ENCODE measurements at places on chromosomes 12 and 14.

DNA sequence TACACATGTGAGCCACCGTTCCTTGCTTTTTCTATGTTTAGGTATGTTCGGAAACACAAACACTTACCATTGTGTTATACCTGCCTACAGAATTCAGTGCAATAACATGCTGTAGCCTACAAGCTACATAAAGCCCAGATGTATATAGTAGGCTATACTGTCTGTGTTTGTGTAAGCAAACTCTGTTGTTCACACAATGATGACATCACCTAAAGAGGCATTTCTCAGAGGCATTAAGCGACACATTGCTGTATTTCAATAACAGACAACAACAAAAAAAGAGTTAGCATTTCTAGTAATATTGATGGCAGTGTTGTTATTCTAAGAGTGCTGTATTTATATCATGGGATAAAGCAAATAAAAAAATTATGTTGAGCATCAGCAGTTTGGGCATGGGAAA is 70.2 kb downstream of the MED13L start:
- no peak for DNase-seq

DNA sequence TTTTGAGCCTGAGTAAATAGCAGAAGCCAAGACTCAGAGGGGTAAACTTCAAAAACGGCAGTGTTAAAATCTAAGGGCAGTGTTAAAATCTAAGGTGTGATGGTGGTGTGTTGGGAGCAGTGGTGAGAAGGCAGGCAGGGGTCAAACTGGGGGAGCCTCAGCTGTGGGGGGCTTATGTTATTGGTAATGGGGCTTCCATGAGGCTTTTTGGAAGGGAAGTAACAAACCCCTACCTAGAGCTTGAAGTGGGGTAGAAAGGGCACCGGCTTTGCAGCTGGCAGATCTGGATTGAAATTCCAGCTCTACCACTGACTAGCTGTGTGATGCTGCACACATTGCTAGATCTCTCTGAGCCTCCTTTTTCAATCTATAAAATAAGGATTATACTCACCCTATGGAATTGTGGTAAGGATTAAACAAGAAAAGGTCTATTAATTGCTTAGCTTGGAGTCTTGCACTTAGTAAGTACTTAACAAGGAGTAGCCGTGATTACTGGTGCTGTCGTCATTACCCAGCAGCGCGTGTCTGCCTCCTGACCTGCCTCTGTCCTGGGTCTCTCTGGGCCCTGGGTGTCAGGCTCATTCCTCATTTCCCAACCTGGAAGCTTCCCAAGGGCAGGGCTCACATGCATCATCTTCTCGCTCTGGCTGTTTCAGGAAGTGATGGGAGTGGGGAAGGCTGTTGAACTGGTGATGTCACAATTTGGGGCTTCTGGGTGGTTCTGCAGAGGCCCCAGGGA is 18.5 kb upstream of the KRT80 start:
- no peak for DNase-seq

DNA sequence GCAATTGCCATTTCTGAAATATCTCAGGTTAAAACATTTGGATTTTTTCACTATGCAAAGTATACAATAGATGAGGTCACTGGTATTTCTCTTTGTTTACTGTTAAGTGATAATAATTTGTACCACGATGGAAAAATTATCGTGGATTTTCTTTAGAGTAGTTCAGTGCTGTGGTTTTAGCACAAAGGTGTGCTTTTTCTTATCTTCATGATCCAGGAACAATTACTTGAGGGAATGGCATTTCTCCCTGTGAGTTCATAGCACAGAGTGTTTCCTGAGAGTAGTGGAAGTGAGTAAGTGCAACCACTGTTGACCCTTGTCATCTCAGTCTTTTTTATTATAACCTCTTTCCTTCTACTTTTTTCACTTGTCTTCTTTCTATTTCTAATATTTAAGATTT is 86.8 kb downstream of the FGD4 start:
- DNase-seq: no peak

DNA sequence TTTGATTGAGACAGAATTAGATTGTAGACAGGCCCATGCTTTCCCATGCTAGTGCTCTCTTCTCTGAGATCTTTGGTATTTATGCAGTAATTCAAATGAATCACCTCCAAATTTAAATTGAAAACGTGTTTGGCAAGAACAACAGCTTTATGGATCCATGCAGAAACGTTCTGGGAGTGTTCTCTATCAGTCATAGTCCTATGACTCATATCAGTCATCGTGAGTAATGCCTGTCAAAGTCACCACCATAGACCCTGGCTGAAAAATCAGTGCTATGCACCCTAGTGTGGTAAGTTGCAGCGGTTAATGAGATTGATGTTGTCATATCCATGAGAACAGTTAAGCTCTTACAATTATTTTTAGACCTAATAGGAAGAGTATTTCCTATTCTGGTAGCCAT is 90.1 kb upstream of the FOXG1 start:
- DNase-seq: peak; percentile 12

DNA sequence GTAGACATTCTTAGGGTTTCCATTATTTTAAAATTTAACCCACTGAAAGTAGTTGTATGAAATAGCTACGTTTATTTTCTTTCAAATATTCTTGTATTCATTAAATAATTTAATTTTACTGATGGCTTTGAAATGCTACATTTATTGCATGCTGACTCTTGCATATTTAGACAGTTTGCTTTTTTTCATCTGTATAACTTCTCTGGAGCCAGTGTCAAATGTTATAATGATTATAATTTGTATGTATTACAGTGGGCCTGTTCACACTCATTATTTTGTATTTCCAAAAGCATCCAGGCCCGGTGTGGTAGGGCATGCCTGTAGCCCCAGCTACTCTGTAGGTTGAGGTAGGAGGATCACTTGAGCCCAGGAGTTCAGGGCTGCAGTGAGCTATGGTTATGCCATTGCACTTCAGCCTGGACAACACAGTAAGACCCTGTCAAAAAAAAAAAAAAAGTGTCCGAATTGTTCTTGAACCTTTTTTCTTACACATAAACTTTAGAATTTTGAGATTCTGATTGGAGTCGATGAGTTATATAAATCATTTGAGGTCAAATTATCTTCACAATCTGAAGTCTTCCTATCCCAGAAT is 905 bp downstream of the ZNF84 start:
- no peak for DNase-seq

- DNase-seq: peak; percentile 14
Measured at GRCh38 chr14:69547701-69548348, 26.8 kb downstream of the CCDC177 start.

GRCh38 chr14:102571043-102571442 is 21.4 kb upstream of the RCOR1 start:
- no peak for DNase-seq

DNA sequence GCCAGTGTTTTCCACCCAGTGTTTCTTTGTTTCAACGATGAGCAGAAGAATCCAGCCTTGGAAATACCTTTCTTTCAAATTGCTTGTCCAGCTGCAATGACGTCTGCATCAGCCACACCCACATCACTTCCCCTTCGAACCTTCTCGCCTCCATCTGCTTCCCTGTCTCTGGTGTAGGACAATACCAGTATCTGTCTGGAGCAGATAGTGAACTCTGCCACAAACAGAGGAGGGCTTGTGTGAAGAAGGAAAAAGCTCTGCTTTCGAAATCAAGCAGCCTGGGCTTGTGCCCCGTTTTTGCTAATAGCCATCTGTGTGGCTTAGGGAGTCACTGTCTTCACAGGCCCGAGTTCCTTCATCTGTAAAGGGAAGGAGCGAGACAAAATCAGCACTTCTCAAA is 415.4 kb downstream of the ZFP36L1 start:
- no peak for DNase-seq

GRCh38 chr14:22510527-22511110 is 78.4 kb downstream of the DAD1 start:
- peak; percentile 4 for DNase-seq

DNA sequence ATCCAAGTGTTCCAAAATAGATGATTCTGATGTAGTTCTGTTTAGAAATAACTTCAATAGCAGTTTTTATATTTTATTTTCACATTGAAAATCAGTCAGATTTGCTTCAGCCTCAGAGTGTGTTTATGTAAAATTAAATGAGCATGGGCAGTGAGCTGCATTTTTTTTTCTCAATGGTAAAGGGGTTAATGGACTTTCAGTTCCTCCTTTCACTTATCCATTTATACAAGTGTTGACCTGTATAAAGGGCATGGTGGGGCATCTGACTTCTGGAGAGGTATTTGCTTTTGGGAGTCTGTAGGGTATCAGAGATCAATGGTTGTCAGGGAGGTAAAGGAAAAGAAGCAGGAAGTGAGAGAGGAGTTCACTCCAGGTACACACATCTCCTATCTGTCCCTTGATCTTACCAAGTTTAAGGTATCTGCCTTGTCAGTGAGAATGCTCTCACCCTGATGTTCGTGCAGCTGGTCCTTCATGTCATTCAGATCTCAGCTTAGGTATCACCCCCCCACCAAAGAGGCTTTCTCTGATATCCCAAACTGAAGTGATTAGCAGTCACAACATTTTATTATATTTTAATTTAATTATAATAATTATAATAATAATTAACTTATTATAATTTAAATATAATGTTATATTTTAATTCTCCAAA is 181.6 kb upstream of the LMNTD1 start:
- DNase-seq: no peak

DNA sequence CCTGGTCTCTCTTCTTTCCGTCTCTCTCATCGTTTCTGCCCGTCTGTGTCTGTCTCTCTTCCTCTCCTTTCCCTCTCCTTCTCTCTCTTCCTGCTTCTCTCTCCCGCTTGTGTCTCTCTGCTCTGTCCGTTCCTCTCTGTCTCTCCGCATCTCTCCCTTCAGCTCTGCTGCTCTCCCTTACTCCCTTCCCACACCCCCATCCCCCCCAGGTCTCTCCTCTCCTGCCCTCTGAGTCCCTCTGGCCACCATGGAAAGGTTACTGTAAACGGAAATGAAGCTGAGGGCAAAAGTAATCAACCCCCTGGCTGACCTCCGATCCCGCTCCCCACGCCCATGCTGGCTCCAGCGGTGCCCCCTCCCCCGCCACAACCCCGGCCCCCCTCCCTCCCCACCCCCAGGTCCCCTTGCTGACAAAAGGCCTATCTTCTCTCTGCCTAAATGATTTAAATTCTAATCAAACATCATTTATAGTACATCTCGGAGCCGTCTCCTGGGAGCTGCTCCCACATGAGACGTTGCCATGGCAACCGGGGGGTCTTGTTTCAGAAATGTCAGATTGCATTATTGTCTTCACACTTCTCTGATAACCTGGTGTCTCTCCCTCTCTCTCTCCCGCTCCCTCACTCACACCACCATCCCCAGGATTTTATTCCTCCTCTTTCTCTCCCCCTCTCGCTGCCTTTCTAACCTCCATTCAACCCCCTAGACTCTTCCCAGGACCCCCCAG is 203.8 kb downstream of the RBM19 start:
- DNase-seq: no peak

DNA sequence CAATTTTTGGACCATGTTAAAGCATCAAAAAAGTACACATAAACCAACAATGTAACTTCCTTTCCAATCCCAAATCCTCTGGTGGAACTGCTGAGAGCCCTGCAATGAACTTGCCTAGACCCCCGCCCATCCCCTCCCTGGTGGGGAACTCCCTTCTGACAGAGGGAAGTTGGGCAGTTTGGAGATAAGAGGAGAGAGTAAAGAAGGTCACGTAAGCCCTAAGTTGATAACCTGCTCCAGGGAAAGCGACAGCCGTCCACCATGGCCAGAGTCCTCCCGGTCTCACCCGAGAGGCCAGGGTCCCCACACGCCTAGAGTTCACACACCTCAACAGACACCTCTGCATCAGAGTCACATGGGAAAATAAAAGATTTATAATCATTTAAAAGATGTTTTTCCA is 138.7 kb downstream of the EGLN3 start:
- no peak for DNase-seq

GRCh38 chr14:44154874-44155273 is 352.2 kb downstream of the FSCB start:
- no peak for DNase-seq

- DNase-seq: peak; percentile 34
Measured at GRCh38 chr12:29148911-29149690, at the start of gene FAR2. FAR2 (plus strand) TSS chr12:29149278; CDS start chr12:29270450, 121,172 bp downstream.

DNA sequence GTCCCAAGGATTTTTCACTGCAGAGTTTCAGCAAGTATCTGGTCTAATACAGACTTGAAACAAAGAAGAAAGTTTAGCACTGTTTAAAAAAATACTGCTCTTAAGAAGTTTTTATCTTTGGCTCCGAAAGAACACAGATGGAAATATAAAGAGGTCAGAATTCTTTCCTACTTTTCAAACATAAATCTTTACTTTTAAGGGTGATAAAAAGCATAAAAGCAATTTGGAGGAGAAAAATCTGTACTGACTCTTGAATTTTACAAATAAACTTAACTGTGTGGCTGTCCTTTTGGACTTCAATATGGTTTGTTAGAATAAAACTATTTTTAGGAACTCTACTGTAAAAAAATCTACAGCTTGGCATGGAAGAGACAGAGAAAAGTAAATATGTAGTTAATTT is 27.6 kb upstream of the ISM2 start:
- no peak for DNase-seq

DNA sequence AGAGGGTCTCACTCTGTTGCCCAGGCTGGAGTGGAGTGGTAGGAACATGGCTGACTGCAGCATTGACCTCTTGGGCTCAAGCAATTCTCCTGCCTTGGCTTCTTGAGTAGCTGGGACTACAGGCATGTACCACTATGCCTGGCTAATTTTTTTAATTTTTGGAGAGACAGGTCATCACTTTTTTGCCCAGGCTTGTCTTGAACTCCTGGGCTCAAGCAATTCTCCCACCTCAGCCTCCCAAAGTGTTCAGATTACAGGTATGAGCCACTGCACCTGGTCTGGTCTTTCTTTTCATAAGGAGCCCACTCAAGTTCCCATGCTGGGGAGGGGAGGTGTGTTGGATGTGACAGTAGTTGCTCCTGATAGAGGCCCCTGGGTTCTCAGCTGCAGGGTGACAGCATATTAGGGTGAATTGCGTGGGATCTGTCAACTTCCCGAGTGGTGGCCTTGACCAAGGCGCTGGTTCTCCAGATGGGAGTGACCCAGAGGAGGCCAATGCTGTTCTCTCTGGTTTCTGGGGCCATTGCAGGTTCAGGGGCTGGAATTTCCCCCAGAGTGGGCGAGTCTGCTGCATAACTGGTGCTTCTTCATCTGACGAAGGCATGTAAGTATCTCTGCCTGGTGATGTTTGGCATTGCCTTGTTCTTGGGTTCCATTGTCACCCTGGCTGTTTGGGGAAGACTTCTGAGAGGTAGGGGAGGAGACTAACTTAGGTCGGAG is 52.4 kb upstream of the ESRRB start:
- DNase-seq: no peak

GRCh38 chr12:27034607-27035293 is 12.4 kb downstream of the MED21 start:
- no peak for DNase-seq

- DNase-seq: no peak
Measured at GRCh38 chr14:89041257-89041582, 216.8 kb downstream of the TTC8 start.

- peak; percentile 68 for DNase-seq
Measured at GRCh38 chr12:96471368-96472050, 17.9 kb upstream of the CFAP54 start.

DNA sequence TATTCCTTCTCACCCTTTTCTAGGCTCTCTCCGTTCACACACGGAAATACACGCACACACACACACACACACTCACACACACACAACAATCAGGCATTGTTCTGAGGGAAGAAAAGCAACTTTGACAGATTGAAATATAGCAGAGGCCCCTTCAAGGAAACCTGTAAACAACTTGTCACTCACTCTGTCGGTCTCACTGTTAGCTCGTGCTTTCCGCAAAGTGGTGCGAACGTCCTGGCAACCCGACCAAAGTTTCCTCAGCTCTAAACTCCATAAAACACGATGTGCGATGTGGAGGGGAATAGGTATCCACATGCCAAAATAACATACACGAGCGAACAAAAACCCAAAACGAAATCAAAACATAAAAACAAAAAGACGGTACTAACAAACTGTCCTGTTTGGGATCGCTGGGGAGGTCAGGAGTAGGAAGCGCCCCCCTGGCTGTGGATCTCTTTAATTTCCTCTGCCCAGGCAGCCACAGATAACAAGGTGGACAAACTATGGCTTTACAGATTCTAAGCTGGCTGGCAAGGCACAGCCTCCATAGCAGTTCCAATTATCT is 822 bp upstream of the SOX5 start:
- peak; percentile 13 for DNase-seq

Data from brain microvascular endothelial cell (primary cell).